Stimulated activated effector memory CD8-positive, alpha-beta T cell treated with anti-CD3 and anti-CD28 coated beads, Interleukin-12 subunit alpha, Interleukin-12 subunit beta, amount 100 ng/mL, for 72 hours (primary cell): ENCODE measurements at places on chromosomes 7 and 10.

- no peak for DNase-seq
Observed at GRCh38 chr7:7868572-7868899, 100.1 kb upstream of the GLCCI1 start.

DNA sequence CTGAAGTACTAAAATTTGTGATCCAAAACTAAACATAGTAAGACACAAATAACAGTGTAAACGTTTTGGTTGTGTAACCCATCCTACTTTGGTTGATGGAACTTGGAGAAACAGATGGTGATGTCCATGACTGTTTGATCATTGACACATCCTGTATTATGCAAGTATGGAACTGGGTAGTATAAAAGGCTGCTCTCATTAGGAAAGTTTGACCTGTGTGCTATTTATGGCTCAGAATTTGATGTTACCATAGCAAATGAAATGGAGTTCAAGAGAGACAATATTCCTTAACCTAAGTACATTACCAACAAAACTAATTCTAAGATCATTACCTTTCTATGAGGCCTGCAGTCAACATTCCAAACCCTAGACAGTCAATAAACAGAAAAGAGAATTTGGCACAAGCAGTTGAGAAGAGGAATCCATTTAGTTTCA lies 39.9 kb downstream of the DKK1 start:
- no peak for DNase-seq

DNA sequence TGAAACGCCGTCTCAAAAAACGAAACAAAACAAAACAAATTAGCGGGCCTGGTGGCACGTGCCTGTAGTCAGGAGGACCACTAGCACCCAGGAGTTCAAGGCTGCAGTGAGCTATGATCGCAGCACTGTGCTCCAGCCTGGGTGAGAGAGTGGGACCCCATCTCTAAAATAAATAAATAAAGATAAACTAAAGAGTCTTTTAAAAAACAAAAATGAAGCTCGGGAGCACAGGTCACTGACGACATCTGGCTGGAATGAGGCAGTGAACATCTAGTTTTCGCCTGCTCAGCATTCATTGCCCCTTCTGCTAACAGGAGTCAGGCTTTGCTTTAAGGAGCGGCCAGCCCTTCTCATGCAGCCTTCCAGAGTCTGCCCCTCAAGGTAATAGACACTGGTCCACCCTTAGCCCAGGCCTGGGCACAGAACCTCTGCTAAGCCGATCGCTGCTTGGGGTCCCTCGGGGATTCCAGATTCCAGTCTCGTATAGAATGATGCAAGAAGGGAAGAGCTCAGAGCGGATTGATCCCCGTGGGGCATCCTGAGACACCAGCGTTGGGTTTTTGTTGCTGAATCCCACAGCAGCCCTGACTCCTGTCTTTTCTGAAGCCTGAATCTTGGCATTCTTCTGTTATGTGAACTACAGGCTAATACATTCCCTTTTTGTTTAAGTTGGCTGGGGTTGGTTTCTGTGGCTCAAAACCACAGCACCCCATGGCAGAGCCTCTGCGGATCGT lies 14.2 kb upstream of the FOXK1 start:
- DNase-seq: no peak

GRCh38 chr10:3347413-3348182 lies 175.0 kb upstream of the PITRM1 start:
- no peak for DNase-seq

GRCh38 chr7:105306298-105306748 lies 82.4 kb downstream of the SRPK2 start:
- no peak for DNase-seq

- DNase-seq: no peak
Observed at GRCh38 chr7:24751484-24751883, 5.8 kb downstream of the GSDME start.

- DNase-seq: no peak
Observed at GRCh38 chr7:101877882-101878591, 60.6 kb downstream of the CUX1 start.

GRCh38 chr10:132539894-132540293 lies 2.3 kb downstream of the INPP5A start:
- DNase-seq: no peak

DNA sequence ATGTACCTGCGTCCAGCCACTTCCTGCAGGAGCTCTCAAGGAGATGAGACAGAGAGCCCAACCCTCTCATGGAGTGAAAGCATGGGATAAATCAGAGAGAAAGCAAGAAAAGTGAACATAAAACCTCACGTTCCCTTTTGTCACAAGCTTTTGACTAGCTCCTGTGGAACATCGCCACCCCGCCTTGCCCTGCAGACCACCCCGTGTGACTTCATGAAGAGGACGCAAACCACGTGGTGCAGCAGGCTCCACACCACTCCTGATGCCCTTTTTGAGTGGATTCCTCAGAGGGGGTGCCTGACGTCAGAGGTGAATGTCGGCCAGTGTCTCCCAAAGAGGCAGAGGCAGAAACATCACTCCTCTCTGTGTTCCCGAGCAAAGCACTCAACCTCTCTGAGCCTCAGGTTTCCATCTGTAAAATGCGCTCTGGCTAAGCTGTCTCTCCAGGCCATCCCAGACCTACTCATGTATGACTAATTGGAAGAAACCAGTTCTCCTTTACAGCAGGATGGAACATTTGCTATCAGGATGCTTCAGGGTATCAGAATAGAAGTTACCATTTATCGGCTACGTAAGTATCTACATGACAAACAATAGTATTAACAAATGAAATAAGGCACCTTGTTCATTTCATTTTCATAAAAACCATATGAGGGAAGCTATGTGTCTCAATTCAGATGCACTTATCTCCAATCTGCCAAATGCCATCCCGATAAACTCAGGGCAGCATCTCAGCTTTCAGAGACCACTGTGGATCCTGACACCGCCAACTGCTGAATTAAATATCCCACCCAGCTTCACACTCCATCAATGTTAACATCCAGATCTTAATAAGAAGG lies 5.3 kb downstream of the ZNF488 start:
- DNase-seq: no peak

DNA sequence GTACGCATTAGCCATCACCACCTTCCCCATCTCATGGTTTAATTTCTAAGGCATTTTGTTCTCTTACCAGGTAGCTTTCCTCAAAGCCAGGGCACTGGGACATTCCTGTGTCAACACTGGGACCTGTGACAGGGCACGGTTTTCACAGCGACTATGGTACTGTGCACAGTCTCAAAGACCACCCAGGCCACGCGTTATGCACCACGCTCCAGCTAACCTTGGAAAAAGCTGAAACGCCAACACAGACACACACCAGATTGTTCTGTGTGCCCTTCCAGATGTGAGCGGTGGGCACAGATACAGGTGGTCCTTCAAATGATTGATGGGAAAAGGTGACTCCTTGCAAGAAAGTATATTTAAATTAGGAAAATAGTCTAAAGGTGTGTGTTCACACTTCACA lies 337.3 kb downstream of the WDR37 start:
- DNase-seq: no peak

DNA sequence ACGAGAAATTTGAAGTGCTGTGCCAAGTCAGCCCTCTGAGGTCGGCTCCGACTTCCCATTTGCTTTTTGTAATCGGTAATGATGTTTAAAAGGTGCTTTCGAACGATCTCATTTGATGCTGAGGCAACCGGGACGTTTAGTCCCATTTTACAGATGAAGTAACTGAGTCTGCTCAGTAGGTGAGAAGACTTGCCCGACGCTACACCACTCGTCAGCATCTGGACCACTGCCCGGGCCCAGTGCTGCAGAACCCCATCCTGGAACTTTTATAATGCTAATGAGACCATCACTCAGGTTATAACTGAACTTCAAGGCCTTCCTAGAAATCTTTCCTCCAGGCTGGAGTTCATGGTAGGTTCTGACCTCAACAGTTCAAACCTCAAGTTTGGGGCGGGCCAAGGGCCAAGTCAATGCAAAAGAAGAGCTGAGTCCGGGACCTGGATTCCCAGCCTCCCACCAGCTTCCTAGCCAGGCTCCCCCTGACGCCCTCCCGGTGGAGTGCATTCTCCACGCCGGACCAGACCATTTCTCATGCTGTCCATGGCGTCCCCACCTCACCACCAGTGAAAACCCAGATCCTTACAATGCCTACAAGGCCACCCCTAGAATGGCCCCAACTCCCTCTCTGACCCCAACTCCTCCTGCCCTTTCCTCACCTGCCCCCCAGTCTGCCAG lies 699 bp upstream of the PDLIM1 start:
- no peak for DNase-seq

DNA sequence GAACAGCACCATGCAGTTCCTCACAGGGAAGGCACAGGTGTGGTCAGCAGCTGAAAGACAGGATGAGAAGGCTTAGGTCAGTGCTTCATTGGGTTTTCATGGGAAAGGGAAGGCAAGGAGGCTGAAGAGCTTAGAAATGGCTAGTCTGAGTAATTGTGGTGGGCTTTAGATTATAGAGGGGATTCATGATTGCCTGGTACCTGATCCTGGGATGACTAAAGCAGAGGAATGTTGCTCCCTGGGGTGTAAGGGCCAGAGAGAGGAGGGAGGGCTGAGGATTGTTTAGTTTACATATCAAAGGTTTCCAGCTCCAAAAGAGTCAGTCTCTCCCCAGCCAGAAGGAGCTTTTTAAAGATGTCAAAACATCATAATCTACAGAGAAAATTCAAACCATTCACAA lies 396.3 kb upstream of the POM121L12 start:
- no peak for DNase-seq

GRCh38 chr10:95363303-95363912 lies 72.6 kb upstream of the PDLIM1 start:
- DNase-seq: peak; percentile 28

- no peak for DNase-seq
Observed at GRCh38 chr10:6400331-6400730, 179.7 kb downstream of the PRKCQ start.

DNA sequence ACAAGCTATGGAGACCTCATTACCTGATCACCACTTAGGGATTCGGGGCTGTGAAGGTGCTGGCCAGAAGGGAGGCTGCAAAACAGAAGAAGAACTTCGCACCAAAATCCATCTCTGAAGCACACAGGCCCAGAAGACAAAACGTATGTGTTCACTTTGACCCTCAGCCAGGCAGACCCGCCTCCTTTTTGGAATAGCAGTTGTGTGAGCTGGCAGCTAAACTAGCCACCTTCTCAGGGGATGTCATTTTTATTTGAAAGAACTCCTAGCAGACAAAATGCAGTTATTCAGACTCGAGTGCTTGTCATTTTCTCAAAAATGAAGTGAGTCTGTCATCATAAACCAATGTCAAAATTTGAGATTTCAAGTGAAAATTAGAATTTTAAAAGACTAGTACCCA lies 71.7 kb downstream of the TNS3 start:
- DNase-seq: no peak

DNA sequence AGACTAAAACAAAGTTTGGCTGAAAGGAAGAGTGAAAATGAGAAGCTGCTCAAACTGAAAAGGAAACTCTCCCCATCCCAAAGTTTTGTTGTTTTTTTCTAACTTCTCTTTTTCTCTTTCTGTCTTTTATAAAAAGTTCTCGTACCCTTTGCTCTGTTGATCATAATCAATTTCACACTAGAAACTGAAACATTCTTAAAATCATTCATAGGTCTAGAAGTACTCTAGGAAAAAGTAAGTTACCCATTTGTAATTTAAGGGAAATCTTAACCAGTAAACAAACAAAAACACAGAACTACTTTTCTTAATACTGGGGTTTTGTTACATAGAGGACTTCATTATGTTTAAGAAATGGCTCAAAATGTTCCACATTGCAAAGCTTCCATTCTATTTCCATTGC lies 339.8 kb downstream of the SEMA3D start:
- DNase-seq: no peak

- DNase-seq: no peak
Observed at GRCh38 chr10:95920798-95921426, 13.1 kb downstream of the CC2D2B start.

DNA sequence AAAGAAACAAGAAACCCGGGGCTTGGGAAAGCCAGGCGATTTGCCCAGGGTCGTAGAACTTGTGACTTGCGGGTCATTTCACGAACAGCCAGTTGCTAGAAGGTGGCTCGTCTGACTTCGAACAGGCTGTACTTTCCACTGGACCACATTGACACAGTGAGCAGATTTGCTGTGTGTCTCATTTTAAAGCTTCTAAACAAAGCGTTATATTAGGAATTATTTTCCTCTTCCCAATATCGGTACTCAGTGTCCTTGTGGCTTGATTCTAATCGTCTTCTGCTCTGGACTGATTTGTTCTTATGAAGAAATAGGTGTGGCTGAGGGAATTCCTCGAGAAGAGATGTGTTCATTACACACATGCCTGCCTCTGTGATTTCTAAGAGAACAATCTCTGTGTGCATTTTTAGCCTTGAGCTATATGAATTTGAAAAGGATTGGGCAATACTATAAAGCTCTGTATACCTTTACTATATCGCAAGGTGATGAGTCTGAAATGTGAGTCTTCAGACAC lies 150.0 kb upstream of the PRR15 start:
- DNase-seq: no peak

DNA sequence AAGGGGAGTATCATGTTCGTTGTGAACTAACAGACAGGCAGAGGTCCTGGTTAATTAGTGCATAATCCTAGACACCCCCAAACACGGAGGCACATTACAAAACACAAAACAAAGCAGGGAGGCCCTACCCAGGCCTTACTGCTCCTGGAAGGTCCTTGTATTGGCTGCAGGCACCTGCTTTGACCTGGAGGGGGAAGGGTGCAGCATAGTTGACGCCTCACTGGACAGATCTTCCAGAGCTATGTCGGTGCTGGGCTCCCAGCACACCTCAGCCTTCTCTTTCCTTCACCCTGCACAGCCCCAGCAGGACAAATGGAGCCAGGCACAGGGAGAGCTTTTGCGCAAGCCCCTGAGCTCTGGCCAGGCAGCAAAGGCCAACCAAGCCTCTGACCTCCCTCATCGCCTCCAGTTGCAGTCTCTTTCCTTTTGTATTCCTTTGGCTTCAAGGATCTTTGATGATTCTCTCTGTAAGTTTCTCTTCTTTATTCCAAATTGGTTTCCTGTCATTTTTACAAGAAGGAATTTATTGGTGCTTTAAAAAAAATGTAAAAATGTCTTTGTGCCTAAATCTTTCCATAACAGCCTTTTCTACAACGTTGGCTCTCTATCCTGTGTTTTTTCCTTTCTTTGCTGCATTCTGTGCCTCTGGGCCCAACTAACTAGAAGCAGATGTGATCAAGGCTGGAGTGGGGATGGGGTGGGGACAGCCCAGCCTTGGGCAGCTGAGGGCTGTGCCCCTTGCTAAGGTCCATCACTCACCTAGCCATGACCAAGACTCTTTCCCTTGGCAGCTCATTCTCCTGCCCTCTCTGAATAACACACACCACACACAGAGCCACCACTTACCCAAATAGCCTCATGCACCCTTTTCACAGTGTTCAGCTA lies 317.1 kb upstream of the NPVF start:
- DNase-seq: no peak

DNA sequence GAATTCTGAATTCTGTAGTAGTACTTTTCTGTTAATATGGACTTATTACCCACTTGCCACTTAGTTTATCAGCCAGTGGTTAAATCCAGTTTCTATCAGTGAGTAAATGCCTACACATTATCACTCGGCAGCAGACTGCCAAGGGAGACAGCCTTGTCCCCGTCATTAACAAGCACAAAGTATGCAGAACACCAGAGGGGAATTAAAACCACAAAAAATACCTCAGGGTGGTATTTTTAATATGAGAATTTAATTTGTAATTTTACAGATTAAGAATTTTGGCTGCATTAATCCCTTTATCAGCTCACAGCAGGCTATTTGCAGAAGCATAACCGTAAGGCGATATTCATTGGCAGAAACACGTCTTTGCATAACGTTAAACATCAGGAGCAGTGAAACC lies 150.0 kb upstream of the FZD1 start:
- DNase-seq: no peak

GRCh38 chr10:30755441-30755953 lies 125.9 kb upstream of the LYZL2 start:
- no peak for DNase-seq

GRCh38 chr7:5767066-5767465 lies 14.4 kb downstream of the RNF216 start:
- no peak for DNase-seq
